CD8-positive, alpha-beta memory T cell (primary cell): ENCODE measurements at places on chromosomes 3 and 15. TPM values are rescaled to one million over a fixed set of nuclear protein-coding genes. Genes with fewer than 3 reads are reported as not detected.

- DNase-seq: peak; percentile 48
- H3K27ac ChIP-seq: peak overlapping the region; percentile 35
These were observed 36.7 kb downstream of the CMTM7 start for GRCh38 chr3:32428092-32429068.

The MAP6D1 gene
- total RNA-seq: 3.8 TPM

GRCh38 chr3:4290272-4290893 is 12.8 kb upstream of the SETMAR start:
- DNase-seq: peak; percentile 27
- peaks cover 9% of the 10 kb centered on the region for H3K4me1 ChIP-seq
- no peaks in the 10 kb centered on the region for H3K27me3 ChIP-seq
- H3K36me3 ChIP-seq: no peaks in the 10 kb centered on the region

The ZNF80 gene
- 1.8 TPM for total RNA-seq

DNA sequence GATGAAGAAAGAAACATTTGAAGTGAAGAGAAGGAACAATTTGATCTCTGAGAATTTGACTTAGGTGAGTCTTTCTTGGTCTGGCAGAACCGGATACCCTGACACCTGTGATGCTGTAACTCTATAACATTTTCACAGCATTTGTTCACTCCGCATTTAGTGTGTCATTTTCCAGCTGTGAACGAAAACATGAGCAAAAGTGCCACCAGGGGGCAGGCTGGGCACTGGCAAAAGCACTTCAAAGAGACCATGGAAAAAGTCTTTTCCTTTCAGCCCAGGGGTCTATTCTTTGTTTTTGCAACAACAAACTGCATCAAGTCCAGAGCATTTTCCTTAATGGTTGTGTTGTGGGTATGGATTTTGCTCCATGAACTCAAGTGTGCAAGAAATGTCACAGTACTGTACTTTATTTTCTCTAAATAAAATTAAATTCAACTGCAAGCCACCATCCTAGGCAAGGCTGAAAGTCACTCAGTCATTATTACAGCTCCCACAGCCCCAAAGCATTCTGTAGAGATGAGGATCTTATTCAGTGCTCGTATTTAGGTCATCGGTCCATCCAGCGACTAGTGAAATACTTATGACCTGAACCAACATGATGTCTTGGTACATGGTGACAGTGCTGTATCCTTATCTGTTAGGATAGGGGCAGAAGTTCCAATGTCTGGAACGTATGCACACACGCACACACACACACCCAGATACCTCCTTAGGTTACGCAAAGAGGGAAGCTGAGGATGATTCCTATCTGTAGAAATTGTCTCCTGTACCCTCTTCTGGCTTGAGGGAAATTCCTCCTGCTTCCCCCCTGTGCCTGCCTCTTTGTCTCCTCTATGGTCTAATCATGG is 125.5 kb downstream of the GADL1 start:
- no peak overlapping the region for H3K4me3 ChIP-seq
- H3K4me1 ChIP-seq: no peaks in the 10 kb centered on the region
- H3K27me3 ChIP-seq: no peaks in the 10 kb centered on the region
- H3K36me3 ChIP-seq: no peaks in the 10 kb centered on the region
- H3K27ac ChIP-seq: no peak overlapping the region

DNA sequence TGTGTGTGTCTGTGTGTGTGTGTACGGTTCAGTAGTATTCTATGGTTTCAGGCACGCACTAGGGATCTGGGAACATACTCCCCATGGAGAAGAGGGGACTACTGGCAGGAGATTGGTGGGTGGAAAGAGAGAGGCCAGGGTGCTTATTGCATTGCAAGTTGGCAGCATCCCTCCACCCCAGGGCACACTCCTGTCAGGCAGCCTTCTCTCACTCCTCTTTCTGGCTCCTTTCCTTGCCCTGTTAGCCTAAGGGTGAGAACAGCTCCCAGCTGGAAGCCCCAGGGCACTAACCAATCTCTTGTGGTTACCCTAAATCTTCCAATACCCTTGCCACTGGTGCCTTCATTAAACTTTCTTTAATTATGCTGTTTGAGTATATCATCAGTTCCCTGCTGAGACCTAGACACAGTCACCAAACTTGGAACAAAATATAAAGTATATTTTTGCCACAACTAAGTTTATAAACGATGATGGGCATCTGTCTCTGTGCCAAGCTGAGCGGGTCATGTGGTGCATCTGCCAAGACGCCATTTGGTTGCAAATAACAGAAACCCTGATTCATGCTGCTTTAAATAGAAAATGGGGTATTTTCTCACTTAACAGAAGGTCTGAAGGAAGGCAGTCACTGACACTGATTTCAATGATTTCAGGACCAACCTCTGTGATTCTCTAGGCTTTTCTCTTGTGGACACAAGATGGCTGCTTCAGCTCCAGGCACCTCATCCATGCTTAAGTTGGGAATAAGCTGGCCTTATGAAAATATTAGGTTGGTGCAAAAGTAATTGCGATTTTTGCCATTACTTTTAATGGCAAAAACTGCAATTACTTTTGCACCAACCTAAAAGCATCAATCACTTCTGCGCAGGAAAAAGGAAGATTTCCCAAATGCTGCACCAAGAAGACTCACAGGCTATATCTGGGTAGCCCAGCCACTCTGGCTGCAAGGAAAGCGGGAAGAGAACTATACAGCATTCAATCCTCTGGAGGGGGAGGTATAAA is 476.9 kb upstream of the PROK2 start:
- H3K4me3 ChIP-seq: no peak overlapping the region
- H3K27ac ChIP-seq: no peak overlapping the region
- H3K4me1 ChIP-seq: peaks cover 26% of the 10 kb centered on the region
- H3K36me3 ChIP-seq: no peaks in the 10 kb centered on the region

The SLC12A8 gene
- 1.0 TPM for total RNA-seq

The C3orf62 gene
- 6.6 TPM for total RNA-seq

GRCh38 chr3:180058238-180058637 is 21.5 kb upstream of the PEX5L start:
- no peaks in the 10 kb centered on the region for H3K36me3 ChIP-seq
- H3K4me1 ChIP-seq: no peaks in the 10 kb centered on the region
- H3K4me3 ChIP-seq: no peak overlapping the region
- no peak overlapping the region for H3K27ac ChIP-seq
- no peaks in the 10 kb centered on the region for H3K27me3 ChIP-seq

- H3K4me1 ChIP-seq: peaks cover 33% of the 10 kb centered on the region
- no peak overlapping the region for H3K27ac ChIP-seq
- no peak for DNase-seq
These were observed 340.9 kb upstream of the TBL1XR1 start for GRCh38 chr3:177538048-177538749.

GRCh38 chr15:100715571-100716455 is 113.4 kb downstream of the ASB7 start:
- no peak for DNase-seq
- no peak overlapping the region for H3K4me3 ChIP-seq
- H3K36me3 ChIP-seq: no peaks in the 10 kb centered on the region
- no peaks in the 10 kb centered on the region for H3K27me3 ChIP-seq

The HYAL2 gene
- total RNA-seq: 13.7 TPM

DNA sequence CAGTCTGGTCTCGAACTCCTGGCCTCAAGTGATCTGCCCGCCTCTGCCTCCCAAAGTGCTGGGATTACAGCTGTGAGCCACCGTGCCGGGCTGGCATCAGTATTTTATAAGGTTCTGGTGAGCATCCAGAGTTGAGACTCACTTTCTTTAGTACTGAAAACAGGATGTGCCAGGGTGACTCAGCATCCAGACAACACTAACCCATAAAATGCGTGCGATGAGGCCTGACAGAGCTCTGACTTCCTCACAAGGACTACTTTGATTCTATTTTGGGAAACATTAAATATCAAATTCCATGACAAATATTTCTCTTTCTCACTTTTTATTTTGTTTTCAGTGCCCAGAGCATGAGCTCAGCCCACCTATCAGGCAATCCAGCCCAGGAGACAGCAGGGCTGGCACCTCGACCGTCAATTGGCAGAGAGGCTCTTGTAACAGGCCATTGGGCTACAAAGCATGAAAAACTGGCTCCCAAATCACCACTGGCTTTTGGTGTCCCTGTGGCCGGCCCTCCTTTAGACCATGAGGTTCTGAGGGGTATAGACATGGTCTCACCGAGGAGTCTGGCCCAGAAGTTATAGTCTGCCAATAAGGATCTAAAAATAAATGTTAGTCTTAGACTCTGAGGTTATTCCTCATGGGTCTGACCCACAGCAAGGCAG is 75.0 kb downstream of the FEM1B start:
- no peak for DNase-seq
- H3K27ac ChIP-seq: no peak overlapping the region
- no peaks in the 10 kb centered on the region for H3K4me1 ChIP-seq
- no peaks in the 10 kb centered on the region for H3K27me3 ChIP-seq
- no peak overlapping the region for H3K4me3 ChIP-seq

- peaks cover 8% of the 10 kb centered on the region for H3K36me3 ChIP-seq
- H3K27ac ChIP-seq: no peak overlapping the region
- no peaks in the 10 kb centered on the region for H3K27me3 ChIP-seq
These were observed 8.2 kb upstream of the TIMMDC1 start for GRCh38 chr3:119490153-119490552.

DNA sequence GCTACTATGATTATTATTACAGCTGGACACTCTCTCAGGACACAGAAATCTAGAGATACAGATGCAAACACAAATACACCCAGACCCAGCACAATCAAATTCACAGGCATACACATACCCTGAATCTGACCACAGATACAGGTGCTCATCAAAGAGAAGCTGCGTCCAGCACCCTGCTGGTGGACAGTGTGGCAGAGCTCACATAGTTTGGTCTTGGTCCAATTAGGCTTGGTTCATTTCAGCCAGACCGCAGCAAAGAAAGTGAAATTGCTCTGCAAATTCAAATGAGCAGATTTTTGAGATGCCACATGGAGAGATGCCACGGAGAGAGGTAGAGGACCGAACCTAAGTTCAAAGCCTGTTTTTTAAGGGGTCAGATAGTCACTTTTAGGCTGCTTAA is 55.6 kb downstream of the ANAPC13 start:
- H3K27ac ChIP-seq: no peak overlapping the region
- H3K4me1 ChIP-seq: no peaks in the 10 kb centered on the region
- no peak overlapping the region for H3K4me3 ChIP-seq
- no peak for DNase-seq
- no peaks in the 10 kb centered on the region for H3K27me3 ChIP-seq

DNA sequence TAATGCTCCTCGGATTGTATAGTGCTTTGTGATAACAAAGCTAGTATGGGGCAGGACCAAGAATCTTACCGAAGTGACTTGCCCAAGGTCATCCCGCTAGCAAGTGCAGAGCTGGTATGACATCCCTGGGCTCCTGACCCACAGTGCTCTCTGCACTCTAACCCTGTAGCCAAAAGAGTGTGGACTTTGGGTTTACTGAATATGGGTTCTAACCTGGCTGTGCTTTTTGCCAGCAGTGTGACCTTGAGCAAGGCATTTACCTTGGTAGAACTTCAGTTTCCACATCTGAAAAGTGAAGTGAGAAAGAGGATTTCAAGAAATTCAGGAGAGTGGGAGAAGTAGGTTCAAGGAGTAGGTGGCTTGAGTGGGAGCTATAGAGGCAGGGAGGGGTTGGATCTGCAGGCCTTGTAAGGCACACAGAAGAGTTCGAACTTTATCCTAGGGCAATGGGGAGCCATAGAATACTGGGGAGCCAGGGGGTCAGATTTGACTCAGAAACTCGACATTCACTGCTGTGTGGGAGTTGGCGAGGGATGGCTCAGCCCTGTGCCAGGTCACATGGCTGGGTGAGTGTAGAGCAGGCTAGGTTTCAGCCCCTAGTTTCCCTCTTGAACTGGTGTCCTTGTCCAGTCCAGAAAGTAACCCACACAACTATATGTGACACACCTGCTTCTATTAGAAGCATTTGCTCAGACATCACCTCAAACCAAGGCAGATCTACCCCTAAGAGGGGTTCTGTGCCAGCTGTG is 91.9 kb downstream of the RPLP1 start:
- no peaks in the 10 kb centered on the region for H3K27me3 ChIP-seq
- no peaks in the 10 kb centered on the region for H3K4me1 ChIP-seq
- no peak overlapping the region for H3K27ac ChIP-seq
- DNase-seq: no peak
- no peaks in the 10 kb centered on the region for H3K36me3 ChIP-seq

The HEXA gene
- 75.0 TPM for total RNA-seq

GRCh38 chr3:106326941-106327695 is 458.3 kb upstream of the CBLB start:
- H3K4me1 ChIP-seq: no peaks in the 10 kb centered on the region
- H3K27me3 ChIP-seq: no peaks in the 10 kb centered on the region
- H3K36me3 ChIP-seq: no peaks in the 10 kb centered on the region
- H3K27ac ChIP-seq: no peak overlapping the region

The THBS1 gene
- 6.6 TPM for total RNA-seq

DNA sequence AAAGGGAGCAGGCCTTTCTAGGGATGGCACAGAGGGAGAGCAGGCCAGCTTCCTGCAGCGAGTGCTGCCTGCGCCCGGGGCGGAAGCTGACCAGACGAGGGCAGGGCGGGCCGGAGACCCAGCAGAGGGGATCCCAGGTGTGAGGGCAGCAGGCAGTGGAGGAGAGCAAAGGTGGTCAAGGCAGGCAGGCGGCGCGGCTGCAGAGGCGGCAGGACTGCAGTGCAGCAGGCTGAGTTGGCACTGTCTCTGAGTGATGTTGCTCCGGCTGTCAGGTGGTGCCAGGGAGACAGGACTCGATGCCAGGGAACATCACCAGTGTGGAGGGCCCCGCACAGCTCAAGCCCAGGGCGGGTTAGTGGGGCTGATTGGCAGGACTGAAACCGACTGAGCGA is 22.3 kb upstream of the PLXNA1 start:
- no peaks in the 10 kb centered on the region for H3K27me3 ChIP-seq
- H3K4me1 ChIP-seq: no peaks in the 10 kb centered on the region
- H3K27ac ChIP-seq: peak overlapping the region; percentile 45
- H3K4me3 ChIP-seq: no peak overlapping the region

The RPS17 gene
- 2,610 TPM for total RNA-seq

DNA sequence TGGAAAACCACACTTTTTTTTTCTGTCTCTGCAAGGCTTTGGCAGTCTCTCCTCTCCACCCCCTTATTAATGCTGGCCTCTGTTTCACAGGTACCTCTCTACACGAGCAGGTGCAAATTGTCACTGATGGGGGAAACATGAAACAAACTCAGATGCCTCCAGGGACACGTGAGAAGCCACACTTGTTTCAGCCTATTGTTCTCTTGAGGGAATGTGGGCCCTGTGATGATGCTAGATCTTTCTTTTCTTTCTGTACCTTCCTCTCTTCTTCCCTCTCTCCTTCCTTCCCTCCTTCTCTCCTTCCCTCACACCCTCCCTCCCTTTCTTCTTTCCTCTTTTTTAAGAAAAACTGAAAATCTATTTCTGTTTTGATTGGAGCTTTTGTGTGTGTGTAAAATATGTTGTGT is 5.7 kb upstream of the BLM start:
- no peak overlapping the region for H3K27ac ChIP-seq
- H3K4me1 ChIP-seq: peaks cover 4% of the 10 kb centered on the region
- no peaks in the 10 kb centered on the region for H3K27me3 ChIP-seq
- H3K36me3 ChIP-seq: no peaks in the 10 kb centered on the region

DNA sequence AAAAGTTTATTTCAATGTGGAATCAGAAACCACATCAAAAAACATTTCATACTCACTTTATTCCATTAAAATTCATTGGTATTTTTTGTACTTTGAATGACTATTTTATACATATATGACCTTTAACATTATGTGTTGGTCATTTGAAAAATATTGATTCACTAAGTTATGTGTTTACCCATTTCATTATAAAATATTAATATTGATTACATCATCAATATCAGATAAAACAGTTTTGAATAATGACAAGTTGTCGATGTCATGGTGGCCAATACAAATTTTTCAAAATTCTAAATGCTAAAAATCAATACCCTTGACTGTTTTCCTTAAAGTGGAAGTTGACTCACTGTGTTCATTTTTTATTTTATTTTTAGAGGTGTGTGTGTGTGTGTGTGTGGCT is 239.7 kb upstream of the ROBO1 start:
- H3K4me3 ChIP-seq: no peak overlapping the region
- no peaks in the 10 kb centered on the region for H3K36me3 ChIP-seq
- H3K4me1 ChIP-seq: no peaks in the 10 kb centered on the region
- no peak for DNase-seq
- H3K27me3 ChIP-seq: no peaks in the 10 kb centered on the region

The FAM107A gene
- total RNA-seq: not detected
